ENCODE measurements at places on chromosomes 7 and 10. TPM values are rescaled to one million over a fixed set of nuclear protein-coding genes. Genes with fewer than 3 reads are reported as not detected.
A peak's percentile ranks its signal among the peaks of the same experiment; 100 is the strongest.

Gene HOXA2
- not detected for polyA plus RNA-seq

Gene CCDC7
- polyA plus RNA-seq, result 3.4 TPM

Gene ZNF32
- 29.0 TPM for polyA plus RNA-seq

Gene SPOCK2
- polyA plus RNA-seq, result 79.5 TPM

Gene OR6B1
- polyA plus RNA-seq, result not detected

Gene CPN1
- polyA plus RNA-seq, result not detected

Gene FAM25G
- not detected for polyA plus RNA-seq

Gene WIPF3
- not detected for polyA plus RNA-seq

Gene CFTR
- not detected for polyA plus RNA-seq

Gene SHTN1
- polyA plus RNA-seq, result 0.06 TPM

Gene RTKN2
- polyA plus RNA-seq, result 0.48 TPM

Gene IDI2
- not detected for polyA plus RNA-seq

Gene CPA4
- not detected for polyA plus RNA-seq

Gene FOXP2
- not detected for polyA plus RNA-seq

Gene CHAT
- polyA plus RNA-seq, result not detected

Gene TMEM213
- not detected for polyA plus RNA-seq

GRCh38 chr7:99499721-99500636 is at the start of gene ZNF394:
Gene ZNF394 (minus strand): TSS chr7:99500281. CDS start chr7:99500093, 188 bp downstream.
- DNase-seq, result peak; percentile 93
- H3K36me3 ChIP-seq, result peaks cover 22% of the 10 kb centered on the region
- no peaks in the 10 kb centered on the region for H3K27me3 ChIP-seq
- H3K4me1 ChIP-seq, result peaks cover 22% of the 10 kb centered on the region
- H3K4me3 ChIP-seq, result peak within 1 kb of the TSS; percentile 100

DNA sequence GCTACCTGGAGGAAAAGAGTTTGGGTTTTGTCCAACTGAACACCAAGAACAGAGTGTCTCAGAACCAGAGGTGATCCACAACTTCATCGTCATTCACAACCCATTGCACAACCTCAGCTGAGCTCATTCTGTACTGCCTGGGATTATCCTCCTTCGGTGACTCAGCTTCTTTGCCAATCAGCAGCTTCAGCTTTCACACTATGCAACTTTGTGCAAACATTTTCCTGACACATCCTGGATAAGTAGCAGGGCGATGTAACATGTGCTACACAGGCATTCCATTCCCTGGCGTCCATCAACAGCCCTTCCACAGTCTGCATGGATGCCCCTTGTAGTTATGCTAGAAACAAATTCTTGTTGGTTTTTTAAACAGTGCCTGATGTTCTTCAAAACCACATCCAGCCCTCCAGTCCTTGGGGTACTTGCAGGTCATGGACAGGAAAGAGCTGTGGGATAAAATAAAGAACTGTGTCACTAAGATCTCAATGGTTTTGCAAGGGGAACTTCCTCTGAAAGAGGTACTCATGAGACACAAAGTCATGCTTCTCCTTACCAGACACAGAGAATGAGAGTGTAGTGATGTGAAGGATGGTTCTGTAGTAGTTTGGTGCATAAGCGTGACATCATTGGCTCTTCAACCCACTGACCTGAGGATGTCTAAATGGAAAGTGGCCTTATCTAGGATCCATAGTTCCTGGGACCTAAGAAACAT is 478.5 kb downstream of the KIF20B start:
- H3K4me3 ChIP-seq, result no peak overlapping the region
- H3K27me3 ChIP-seq, result no peaks in the 10 kb centered on the region
- DNase-seq, result no peak
- no peaks in the 10 kb centered on the region for H3K36me3 ChIP-seq
- no peaks in the 10 kb centered on the region for H3K4me1 ChIP-seq

DNA sequence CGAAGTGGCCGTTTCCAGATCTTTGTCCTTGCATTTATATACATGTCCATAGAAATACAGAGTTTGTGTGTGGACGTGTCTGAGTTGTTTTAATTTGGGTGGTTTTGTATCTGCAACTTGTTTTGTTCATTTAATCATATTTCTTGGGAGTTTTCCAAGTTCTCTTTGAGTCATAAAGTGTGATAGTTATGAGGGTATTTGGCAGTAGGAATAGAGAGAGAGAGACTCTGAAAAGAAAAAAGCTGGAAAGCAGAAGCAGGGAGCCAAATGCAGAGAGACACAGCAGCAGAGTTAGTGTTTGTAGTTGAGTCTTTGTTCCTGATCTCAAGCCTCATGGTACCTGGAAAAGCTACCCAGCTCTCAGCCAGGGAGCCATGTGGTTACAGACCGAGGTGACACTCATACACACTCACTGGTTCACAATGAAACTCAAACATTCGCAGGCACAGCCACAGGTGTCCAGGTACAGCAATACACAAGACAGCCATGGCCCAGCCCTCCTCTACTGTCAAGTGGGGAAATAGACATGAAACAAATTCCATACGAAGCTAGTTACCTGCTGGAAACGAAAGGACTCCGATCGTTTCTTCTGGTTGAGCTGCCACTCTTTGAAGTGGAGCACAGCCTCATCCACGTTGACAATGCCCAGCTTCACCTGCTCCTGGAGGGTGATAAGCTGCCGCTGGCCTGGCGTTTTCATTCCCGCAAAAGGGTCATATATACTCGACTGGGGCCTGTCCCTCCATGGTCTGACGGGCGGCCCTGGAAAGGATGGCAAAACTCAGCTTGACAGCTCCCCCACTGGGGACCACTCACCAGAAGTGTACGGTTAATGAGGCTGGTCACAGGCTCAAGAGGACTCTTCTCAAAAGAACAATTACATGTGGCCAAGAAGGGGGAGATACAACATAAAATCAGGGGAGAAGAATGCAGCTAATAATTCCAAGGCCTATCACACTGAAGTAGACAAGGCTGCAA is 33.3 kb upstream of the TM9SF3 start:
- peaks cover 10% of the 10 kb centered on the region for H3K36me3 ChIP-seq
- H3K4me1 ChIP-seq, result no peaks in the 10 kb centered on the region
- H3K27me3 ChIP-seq, result no peaks in the 10 kb centered on the region
- DNase-seq, result no peak
- H3K4me3 ChIP-seq, result no peak overlapping the region

GRCh38 chr7:71772779-71773178 is 639.4 kb downstream of the CALN1 start:
- no peak overlapping the region for H3K4me3 ChIP-seq
- H3K27me3 ChIP-seq, result no peaks in the 10 kb centered on the region
- no peaks in the 10 kb centered on the region for H3K36me3 ChIP-seq
- no peak overlapping the region for H3K27ac ChIP-seq

DNA sequence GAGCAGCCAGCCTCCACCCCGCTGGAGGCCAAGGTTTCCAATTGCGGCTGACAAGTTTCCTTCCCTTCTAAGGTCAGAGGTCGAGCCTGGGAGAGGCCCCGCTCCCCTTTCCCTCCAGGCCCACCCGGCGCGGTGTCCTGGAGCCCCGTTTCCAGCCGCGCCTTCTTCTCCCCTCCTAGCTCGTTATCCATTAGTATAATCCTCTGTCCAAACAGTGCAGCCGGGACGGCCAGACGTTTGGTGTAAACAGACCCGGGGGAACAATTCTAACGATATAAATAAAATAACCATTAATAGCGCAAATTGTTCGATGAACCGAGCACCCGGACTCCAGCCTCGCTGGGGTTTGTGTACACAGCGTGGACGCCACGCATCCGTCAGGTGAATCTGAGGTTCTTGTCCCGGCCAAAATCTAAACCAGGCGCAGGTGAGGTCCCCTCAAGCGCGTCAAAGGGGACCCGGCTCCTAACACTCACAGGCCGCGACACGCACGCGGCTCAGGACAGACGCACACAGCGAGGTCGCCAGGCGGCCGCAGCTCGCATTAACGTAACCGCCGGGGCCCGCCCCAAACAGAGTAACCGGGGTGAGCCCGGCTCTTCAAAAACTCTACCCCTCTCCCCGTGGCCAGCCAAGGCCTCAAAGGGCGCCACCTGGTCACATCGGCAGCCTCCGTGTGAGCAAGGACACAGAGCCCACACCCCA is 10.8 kb upstream of the NKX2-3 start:
- H3K4me1 ChIP-seq, result peaks cover 20% of the 10 kb centered on the region
- H3K4me3 ChIP-seq, result no peak overlapping the region
- no peak for DNase-seq
- H3K27me3 ChIP-seq, result peaks cover 71% of the 10 kb centered on the region

- no peak overlapping the region for H3K4me3 ChIP-seq
- no peaks in the 10 kb centered on the region for H3K27me3 ChIP-seq
- no peaks in the 10 kb centered on the region for H3K36me3 ChIP-seq
- peaks cover 37% of the 10 kb centered on the region for H3K4me1 ChIP-seq
- no peak overlapping the region for H3K27ac ChIP-seq
Measured at GRCh38 chr7:135236727-135237126, 3.1 kb downstream of the STRA8 start.

GRCh38 chr10:14779001-14779651 is 4.4 kb upstream of the FAM107B start:
- no peak overlapping the region for H3K4me3 ChIP-seq
- DNase-seq, result no peak
- peaks cover 5% of the 10 kb centered on the region for H3K4me1 ChIP-seq
- no peaks in the 10 kb centered on the region for H3K27me3 ChIP-seq

GRCh38 chr10:118968060-118968459 is 61.5 kb upstream of the NANOS1 start:
- H3K4me1 ChIP-seq, result no peaks in the 10 kb centered on the region
- DNase-seq, result no peak
- no peak overlapping the region for H3K27ac ChIP-seq
- no peaks in the 10 kb centered on the region for H3K36me3 ChIP-seq
- no peak overlapping the region for H3K4me3 ChIP-seq

- no peaks in the 10 kb centered on the region for H3K4me1 ChIP-seq
- H3K27me3 ChIP-seq, result no peaks in the 10 kb centered on the region
- DNase-seq, result no peak
- no peak overlapping the region for H3K4me3 ChIP-seq
- H3K27ac ChIP-seq, result no peak overlapping the region
- H3K36me3 ChIP-seq, result no peaks in the 10 kb centered on the region
Measured at GRCh38 chr10:118939211-118940007, 90.1 kb upstream of the NANOS1 start.

GRCh38 chr10:29736366-29737073 is 101.7 kb upstream of the SVIL start:
- H3K27ac ChIP-seq, result no peak overlapping the region
- peak; percentile 25 for DNase-seq
- no peaks in the 10 kb centered on the region for H3K36me3 ChIP-seq
- peaks cover 18% of the 10 kb centered on the region for H3K27me3 ChIP-seq
- peaks cover 15% of the 10 kb centered on the region for H3K4me1 ChIP-seq

GRCh38 chr7:36304099-36304425 is 85.6 kb upstream of the ANLN start:
- no peaks in the 10 kb centered on the region for H3K36me3 ChIP-seq
- H3K4me1 ChIP-seq, result no peaks in the 10 kb centered on the region
- H3K4me3 ChIP-seq, result no peak overlapping the region
- no peak overlapping the region for H3K27ac ChIP-seq
- no peak for DNase-seq
- H3K27me3 ChIP-seq, result no peaks in the 10 kb centered on the region

DNA sequence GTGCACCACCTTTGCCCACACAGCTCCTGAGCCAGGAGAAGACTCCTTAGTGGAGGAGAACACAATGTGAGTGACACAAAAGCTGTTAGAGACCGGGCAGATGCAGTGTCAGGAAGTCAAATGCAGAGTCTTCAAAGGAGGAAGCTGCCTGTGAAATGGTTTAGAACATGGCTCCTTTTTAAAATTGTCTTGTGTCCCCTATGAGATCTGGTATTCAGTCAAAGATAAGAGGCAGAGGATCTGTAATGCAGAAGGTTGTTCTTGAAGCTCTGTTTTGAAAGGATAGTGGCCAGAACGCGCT is 133.0 kb downstream of the VIPR2 start:
- no peaks in the 10 kb centered on the region for H3K36me3 ChIP-seq
- no peaks in the 10 kb centered on the region for H3K27me3 ChIP-seq

DNA sequence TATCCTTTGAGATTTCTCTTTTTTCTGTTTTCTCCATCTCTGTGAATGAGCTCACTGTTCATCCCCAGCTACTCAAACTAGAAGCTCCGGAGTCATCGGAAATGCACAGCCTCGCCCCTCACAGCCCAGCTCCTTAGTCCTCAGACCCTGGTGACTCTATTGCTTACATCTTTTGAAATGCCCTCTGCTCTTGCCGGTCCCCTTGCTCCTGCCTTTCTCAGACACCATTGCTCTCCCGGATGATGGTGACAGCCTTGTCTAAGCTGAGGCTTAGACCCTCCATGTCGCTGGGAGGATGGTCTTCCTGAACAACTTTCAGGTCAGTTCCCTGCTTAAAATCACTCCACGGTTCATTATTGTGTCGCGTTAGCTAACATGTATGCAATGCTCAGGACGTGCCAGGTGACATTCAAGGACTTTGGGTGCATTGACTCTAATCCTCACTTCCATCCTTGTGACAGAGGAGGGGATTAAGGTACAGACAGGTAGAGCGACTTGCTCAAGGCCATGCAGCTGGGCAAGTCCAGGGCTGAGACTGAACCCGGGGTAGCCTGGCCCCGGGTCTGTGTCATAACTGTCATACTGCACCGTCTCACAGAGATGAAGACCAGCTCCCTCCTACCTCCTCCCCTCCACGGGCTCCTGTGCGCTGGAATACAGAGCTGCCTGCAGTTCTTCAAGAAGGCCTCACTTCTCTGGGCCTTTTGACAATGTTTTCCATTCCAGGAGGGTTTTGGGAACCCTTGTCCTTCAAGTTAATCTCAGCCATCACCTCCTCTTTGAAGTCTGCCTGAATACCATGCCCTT is 4.3 kb upstream of the UCMA start:
- no peak overlapping the region for H3K27ac ChIP-seq
- H3K4me1 ChIP-seq, result no peaks in the 10 kb centered on the region
- H3K36me3 ChIP-seq, result no peaks in the 10 kb centered on the region
- no peak for DNase-seq

DNA sequence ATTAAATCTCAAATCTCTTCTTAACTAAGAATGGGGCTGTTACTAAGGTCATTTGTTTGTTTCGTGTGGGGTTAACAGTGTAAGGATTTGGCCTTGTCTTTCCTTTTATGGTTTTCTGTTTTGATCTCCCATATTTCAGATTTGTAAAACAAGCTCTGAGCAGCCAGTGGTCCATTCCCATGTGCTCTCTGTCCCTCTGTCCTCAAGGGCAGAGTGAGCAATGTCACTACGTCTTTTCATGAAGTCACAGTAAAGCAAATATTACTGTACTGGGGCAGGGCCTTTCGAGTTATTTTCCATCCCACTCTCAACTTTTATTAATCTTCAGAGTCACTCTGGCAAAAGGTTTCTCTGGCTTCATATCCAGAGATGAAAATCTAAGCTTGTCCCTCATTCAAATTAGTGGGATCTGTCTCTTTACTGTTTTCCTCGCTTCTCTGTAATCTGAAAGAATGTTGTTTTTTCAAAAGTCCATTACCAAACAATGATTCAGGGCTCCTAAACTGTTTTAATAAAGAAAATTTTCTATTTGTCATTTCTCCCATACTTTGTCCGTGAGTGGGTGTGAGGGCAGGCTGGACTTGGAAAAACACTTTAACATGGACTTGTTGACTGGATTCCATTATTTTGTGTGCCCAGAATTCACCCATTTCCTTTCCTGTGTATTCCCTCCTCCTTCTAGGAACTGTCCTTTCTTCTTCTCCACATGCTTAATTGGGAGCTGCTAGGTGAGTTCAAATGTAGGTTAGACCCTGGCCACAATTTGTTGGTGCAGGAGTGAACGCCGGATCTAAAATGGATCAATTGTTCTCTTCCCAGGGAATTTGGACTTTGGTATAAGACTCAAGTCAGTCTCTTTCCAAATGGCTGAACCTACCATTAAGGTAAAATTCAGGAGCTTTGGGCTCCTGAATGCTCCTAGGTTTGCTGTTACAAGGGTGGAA is 42.1 kb upstream of the NAMPT start:
- no peaks in the 10 kb centered on the region for H3K36me3 ChIP-seq
- DNase-seq, result no peak
- H3K27me3 ChIP-seq, result no peaks in the 10 kb centered on the region
- no peaks in the 10 kb centered on the region for H3K4me1 ChIP-seq
- no peak overlapping the region for H3K27ac ChIP-seq
